ENCODE measurements at places on chromosomes 11 and 22.

DNA sequence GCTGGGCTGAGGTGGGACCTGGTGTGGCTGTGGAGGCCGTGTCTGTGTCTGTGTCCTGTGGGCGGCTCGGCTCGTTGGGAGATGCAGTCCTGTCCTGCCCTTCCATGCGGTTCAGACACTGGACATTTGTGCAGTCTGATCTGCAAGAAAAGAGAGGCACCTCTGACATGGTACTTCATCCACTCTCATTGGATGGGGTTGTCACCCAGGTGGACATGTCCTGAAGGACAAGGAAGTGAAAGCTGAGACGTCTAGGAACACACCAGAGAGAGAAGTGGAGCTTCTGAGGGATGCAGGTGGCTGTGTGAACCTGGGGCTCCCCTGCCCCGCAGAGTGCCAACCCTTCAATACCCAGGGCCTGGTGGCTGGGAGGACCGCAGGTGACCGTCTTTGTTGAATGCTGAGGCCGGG is 18.4 kb downstream of the TBX1 start:
- no peak for DNase-seq

DNA sequence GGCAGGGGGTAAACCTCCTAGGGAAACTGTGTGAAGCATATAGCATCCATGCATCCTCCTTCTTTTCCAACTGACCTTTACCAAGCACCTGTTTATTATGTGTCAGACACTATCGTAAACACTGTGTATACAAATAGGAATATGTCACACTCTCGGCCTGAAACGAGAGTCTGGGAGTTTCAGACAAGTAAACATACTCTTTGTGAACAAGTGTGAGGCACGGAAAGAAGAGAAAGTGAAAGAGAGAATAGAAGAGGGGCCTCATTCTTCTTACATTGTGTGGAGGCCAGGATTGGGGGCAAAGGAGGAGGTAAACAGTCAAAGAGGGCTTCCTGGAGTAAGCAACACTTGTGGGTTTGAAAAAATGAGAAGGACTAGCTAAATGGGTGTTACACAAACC is 16.4 kb downstream of the CSNK2A3 start:
- DNase-seq, result no peak

DNA sequence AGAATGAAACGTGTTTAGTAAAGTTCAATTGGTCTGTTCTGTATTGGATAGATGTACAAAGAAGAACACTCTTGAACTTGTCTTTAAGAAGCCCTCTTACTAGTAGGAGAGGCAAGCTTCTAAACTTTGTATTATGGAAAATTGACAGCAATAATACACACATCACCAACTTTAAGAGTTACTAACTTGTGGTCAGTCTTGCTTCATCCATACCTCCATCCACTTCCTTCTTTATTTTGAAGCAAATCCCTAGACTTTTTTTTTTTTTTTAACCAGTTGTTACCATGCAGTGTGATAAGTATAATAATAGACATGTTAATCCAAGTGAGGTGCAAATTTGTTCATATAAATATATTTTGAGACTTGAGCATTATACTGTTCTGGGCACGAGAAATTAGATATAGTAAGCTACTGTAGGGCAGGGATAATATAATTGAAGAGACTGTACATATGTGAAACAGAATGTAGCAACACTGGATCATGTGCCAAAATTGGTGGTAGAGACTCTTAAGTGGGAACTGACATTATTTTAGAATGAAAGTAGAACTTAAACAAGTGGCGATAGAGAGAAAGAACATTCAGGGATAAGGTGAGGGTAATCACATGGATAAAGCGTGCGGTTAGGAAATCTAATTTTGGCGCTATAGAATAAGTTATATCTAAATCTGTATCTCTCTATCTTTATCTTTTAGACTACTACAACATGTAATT is 6.5 kb downstream of the FAR1 start:
- DNase-seq, result peak; percentile 10

GRCh38 chr11:100484948-100485347 is 202.1 kb upstream of the ARHGAP42 start:
- DNase-seq, result no peak

Measured in GM23248 (cell line).